Activated naive CD8-positive, alpha-beta T cell treated with anti-CD3 and anti-CD28 coated beads, Interleukin-2, amount 10 ng/mL, durations not matched to agents 7 days and 5 days (primary cell): ENCODE measurements at places on chromosomes 6 and 20. TPM values are rescaled to one million over a fixed set of nuclear protein-coding genes. Genes with fewer than 3 reads are reported as not detected.
A peak's percentile ranks its signal among the peaks of the same experiment; 100 is the strongest.

- DNase-seq = no peak
Measured at GRCh38 chr20:16607364-16608276, 34.4 kb upstream of the KIF16B start.

DNA sequence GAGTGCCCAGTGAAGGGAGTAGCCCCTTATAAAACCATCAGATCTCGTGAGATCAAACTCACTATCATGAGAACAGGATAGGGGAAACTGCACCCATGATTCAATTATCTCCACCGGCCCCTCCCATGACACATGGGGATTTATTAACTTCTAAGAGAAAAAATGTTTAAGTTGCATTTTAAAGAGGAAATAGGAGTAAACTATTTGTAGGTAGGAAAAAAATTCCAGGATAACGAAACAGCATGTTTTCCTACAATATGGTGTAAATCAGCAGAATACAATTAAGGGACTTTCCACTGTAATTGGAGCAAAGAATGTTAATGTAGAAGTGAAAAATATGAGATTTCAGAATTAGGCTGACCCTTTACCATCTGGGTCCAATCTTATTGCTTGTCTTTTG lies 63.9 kb downstream of the FBXO5 start:
- DNase-seq = no peak

DNA sequence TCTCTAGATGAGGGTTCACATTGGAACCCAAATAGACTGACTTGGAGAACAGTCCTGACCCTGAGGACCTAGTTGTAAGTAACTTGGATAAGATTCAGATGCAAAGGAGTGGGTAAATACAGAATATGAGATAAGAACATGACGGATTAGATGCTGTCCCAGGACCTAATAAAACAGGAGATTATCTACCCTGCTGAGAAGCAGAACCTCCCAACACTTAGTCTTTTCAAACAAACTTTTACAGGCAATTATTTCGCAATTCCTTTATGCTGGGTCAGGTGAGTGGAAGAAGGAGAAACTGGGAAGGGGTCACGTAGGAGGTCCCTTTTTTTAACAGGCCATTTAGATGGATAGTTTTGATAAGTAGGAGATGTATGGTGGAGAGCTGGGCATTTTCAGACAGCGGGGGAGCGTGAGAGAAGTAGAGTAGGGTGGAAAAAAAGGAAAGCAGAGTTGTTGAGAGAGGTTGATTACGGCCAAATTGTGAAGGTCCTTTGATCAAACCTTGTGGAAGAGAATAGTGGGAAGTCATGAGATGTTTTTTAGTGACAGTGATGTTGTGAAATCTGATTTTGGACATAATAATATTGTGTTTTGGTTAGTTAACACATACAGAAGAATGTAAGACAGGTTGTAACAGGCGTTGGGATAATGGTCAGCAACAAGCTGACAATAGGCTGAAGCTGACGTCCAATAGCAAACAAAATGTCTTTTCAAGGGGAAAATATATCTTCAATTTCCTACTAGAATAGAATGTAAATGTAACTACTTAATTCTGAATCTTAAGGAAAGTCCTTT lies 32.8 kb downstream of the FAM83B start:
- no peak for DNase-seq

GRCh38 chr20:35618263-35619131 lies 2.9 kb downstream of the SPAG4 start:
- DNase-seq = peak; percentile 50

PERP gene
- 3.9 TPM for total RNA-seq

HLA-DQA1 gene
- 3.9 TPM for total RNA-seq

C6orf62 gene
- 161 TPM for total RNA-seq

DNA sequence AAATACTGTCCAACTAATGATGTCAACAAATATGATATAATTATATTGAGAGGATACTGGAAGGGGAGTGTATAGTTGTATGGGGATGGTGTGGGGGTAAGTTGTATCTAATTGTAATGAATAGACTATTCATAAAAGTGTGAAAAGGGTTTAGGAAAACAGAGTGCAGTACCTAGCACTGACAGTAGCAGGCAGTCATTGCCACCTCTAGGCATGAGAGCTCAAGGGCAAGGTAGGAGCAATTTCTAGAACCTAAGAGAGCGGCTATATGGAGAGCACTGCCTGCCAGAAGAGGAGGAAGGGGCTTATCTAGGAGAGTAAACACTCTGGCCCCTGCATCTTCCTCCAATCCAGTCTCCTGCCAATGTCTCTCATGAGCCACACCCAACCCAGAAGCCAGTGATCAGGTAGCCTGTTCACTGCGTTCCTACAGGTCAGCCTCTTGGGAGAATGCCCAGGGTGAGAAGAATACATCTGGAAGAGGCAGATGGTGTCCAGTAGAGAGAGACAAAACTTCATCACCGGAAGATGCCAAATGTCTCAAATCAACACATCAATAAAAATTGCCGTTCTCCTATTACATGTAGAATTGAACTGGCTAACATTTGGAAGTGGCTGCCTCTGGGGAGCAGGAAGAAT lies 200.0 kb downstream of the LY86 start:
- DNase-seq = no peak

DNA sequence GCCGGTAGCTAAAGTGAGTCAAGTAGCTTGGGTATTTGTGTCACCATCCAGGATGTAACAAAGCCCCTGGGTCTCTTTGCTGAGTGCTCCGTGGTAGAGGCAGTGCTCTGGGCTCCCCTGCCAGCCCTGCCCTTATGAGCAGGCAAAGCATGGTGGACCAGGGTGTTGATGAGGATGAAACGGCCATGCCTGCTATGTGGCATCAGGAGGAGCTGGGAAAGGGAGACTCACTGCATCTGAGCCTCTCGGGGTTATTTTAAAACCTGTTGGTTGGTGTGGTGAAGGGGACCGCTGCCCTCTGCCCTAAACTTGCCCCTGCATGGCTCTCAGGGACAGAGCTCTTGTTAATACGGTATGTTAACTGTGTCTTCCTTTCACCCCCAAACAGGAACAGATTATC lies 143.1 kb downstream of the DTNBP1 start:
- no peak for DNase-seq

GRCh38 chr20:1327827-1328679 lies 886 bp downstream of the SDCBP2 start:
- no peak for DNase-seq

- DNase-seq = no peak
Measured at GRCh38 chr20:1319051-1319450, 9.9 kb downstream of the SDCBP2 start.

DNA sequence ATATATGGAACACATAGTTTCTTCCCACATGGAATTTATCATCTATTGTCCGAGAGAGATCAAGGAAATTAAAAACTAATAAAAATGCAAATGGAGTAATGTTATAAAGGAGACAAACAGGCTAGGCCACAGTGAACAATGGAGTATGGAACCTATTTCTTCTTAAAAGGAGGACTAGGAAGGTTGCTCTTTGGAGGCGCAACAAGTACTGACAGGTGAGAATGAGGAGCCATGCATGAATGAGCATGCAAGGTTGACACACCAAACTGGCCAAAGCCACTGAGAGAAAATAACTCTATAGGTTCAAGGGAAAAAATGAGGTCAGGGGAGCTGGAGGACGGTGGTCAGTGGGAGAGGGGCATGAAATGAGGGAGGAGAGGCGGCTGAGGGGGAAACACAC lies 40.9 kb downstream of the PSMB1 start:
- DNase-seq = no peak

DNA sequence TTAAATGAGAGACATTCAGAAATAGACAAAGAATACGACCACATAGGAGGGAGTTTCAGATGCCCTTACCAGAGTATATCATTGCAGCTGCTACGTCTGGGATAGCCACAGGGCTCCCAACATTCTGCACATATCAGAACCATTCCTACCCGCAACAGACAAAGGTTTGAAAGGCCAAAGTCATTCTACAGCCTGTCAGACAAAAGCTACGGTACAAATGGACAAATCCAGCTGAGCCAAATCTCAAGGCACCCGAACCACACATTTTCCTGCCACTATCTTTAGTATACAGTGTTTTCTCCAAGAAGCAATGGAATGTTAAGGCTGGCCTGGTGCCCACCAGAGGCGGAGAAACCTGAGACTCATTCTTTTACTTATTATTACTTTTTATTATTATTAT lies 30.5 kb upstream of the LYRM2 start:
- no peak for DNase-seq

UBE3D gene
- 4.7 TPM for total RNA-seq

ANKEF1 gene
- 7.6 TPM for total RNA-seq

- DNase-seq = peak; percentile 45
Measured at GRCh38 chr6:109236115-109237076, 141.1 kb downstream of the CEP57L1 start.

DNA sequence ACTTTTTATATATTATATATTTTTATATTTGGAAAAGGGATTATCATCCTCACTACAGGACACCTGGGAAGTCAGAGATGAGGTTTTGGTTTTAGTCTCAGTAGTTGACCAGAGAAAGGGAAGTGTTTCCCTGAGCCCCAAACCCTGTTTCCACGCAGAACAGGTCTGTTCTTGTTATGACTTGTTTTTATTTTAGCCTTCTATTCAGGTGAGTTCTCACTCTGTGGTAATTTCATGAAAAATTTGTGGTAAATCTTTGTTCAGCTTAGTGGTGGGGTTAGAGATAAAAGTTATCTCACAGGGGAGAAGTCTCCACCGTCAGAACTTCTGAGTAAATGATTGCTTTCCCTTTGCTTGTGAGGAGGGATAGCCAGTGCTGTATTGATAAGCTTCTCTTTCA lies 224.9 kb downstream of the FARS2 start:
- DNase-seq = no peak

- no peak for DNase-seq
Measured at GRCh38 chr6:163165922-163166321, 248.6 kb upstream of the QKI start.

- DNase-seq = no peak
Measured at GRCh38 chr6:142633317-142633716, 311.7 kb downstream of the HIVEP2 start.

DNA sequence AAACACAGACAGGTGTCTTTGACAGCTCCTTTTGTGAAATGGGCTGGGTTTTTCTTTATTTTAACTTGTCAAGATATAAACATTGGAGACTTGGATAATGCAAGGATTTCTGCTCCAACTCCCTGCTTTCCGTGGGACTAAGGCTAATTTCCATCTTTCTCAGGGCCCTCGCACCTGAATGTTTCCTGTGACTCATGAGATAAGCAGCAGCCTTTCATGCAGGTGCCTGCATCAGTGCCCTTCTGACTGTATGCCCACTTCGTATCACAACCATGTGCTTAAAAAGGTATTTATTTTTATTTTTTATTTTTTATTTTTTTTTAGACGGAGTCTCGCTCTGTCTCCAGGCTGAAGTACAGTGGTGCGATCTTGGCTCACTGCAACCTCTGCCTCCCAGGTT lies 736.1 kb downstream of the DOK5 start:
- DNase-seq = no peak

GRCh38 chr20:2654384-2654822 lies 2.0 kb downstream of the NOP56 start:
- no peak for DNase-seq

- DNase-seq = no peak
Measured at GRCh38 chr6:39182604-39183003, 46.7 kb downstream of the KCNK5 start.

GRCh38 chr6:15874821-15875220 lies 212.0 kb upstream of the DTNBP1 start:
- DNase-seq = no peak

ZGPAT gene
- 44.5 TPM for total RNA-seq

GRCh38 chr6:147322299-147323162 lies 118.3 kb downstream of the STXBP5 start:
- no peak for DNase-seq

CRISP3 gene
- total RNA-seq = not detected

GRCh38 chr6:106792536-106793236 lies 163.3 kb downstream of the QRSL1 start:
- DNase-seq = no peak

DNA sequence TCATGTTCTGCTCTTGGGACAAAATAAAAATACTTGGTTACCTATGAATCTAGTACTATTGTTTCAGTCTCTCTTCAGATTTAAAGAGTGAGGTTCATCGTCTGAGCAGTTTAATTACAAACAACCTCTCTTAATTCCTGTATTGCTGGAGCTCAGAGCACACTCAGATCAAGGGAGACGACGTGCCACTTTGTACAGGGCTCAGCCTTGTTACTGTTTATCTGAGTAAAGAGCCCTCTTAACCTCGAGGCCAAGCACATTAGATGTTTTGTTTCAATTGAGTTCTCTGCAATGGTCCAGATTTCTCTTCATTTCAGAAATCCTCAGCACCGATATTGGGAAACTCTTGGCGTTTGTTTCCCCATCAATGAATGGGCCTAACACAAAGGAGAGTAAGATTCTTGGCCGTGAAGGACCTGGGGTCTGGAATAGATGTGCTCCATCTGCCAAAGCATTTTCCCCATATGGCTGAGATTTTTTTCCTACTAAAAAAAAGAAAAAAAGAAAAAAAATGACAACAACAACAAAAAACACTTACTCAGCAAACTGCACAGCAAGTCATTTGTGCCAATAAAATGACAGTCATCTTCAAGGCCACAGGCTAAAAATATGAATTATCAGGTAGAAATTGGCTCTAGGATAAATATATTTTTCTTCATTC lies 82.6 kb upstream of the CCN6 start:
- DNase-seq = no peak

GRCh38 chr6:40328386-40328985 lies 258.7 kb downstream of the LRFN2 start:
- DNase-seq = peak; percentile 66

PTCHD4 gene
- not detected for total RNA-seq

DNA sequence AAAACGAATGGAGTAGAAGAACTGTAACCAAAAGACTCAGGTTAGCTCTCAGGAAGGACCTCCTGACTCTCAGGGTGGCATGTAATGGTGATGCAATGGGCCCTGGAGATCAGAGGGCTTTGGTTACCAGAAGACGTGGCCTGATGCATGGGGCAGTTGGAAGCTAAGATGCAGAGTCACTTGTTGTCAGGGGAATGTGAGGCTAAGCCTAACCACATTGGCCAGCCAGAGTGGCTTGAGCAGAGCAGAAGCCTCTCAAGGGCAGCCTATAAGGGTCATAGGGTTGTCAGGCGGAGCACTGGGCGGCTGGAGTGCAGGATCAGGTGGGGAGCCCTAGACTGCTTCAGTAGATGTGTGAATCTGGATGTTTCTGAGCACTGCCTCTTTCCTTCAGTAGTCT lies 5.9 kb downstream of the CNBD2 start:
- no peak for DNase-seq

- peak; percentile 35 for DNase-seq
Measured at GRCh38 chr20:59120491-59120890, 43.1 kb upstream of the ZNF831 start.

GRCh38 chr20:53806683-53807401 lies 213.2 kb upstream of the ZNF217 start:
- no peak for DNase-seq

C6orf141 gene
- 0.80 TPM for total RNA-seq

DNA sequence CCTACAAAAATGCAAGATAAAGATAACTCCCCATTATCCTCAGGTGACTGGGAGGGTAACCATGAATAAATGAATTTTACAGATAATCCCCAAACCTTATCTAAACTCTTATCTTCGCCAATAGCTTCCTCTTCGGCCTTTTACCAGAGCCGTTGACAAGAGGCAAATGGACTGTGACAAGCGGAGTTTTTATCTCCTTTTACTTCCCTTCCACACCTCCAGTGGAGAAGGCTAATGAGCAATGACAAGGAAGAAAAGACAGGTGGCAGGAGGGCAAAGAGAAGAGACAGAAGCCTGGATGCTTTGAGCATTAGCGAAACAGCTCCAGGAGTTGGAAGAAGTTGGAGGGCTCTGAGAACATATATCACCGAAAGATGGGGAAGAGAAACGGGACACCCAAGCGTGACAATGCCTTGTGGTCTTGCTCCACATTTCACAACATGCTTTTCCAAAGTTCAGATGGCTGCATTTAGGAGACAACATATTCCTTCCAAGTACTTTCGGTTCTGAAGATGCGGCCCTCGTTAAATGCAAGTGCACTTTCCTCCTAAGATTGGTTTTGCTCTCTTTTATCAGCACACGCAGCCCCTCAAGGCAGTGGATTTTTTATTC lies 69.2 kb downstream of the PRDM1 start:
- no peak for DNase-seq
